ENCODE measurements at places on chromosomes 1 and 21.

- DNase-seq: no peak
Measured at GRCh38 chr1:110615548-110616130, 9.5 kb upstream of the KCNA2 start.

DNA sequence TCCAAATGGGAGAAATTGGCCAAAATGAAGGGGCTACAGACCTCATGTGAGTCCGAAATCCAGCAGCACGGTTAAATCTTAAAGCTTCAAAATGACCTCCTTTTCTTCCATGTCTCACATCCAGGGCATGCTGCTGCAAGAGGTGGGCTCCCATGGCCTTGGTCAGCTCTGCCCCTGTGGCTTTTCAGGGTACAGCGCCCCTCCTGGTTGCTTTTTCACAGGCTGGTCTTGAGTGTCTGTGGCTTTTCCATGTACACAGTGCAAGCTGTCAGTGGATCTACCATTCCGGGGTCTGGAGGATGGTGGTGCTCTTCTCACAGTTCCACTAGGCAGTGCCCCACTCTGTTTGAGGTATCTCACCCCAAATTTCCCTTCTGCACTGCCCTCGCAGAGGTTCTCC is 78.7 kb downstream of the PRRX1 start:
- no peak for DNase-seq

DNA sequence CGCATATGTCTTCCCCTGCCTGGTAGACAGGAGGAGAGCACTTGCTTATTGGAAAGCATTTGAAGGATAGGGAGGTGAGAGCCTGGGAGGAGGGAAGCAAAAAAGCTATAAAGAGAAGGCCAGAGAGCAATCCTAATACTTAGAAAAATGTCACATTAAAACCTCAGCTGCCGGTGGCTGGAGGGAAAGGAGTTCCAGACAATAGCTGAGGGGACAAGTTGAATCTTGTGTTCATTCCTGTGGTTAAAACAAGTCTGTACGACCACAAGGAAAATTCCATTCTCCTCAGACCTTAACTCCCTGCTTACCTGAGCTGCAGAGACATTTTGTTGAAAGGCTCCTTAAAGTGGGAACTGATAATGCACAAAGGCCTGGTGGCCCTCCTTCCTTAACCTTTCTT is 218.8 kb upstream of the CAMK1G start:
- no peak for DNase-seq

GRCh38 chr1:77413541-77414335 is 131.9 kb downstream of the AK5 start:
- DNase-seq: no peak

DNA sequence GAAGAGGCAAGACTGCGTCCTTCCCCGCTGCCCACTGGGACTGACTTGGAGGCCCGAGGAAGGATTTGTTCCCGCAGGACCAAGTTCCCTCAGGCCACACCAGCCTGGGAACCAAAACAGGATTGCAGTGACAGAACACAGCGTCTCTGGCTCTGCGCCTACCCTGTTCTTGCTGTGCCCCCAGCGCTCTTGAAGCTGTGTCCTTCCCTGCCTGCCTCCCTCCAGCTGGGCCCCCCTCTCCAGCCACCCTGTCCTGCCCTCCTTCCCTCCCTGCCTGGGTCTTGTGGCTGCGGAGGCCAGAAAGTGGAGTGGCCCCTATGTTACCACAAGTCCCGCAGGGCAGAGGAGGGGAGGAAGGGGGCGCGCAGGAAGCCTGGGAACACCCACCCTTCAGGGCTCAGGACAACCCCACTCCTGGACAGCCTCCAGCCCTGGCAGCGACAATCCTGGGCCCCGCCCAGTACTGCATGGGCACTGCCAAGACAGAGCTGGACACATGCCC is 164.9 kb downstream of the DYRK1A start:
- no peak for DNase-seq

DNA sequence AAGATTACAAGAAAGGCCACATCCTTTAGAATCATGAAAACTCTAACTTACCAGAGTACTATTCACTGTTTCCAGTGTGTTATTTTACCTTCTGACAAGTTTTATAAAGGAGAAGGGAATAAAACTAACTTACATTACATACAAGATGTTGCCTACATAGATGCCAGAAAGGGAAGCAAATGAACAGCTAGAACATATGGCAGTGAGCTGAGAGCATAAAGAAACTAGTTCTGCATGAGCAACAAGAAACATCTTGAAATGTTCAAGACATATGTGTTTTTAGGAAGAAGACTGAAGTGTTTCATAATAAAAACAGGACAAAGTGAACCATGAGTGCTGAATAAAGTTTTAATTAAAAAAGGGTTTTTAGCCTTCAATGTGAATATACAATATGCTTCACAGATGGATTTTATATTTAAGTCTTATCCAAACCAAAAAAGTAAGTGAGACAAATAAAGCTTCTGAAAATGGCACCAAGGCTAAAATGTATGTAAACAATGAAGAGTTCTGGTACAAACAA is 39.4 kb downstream of the SLC5A9 start:
- no peak for DNase-seq

DNA sequence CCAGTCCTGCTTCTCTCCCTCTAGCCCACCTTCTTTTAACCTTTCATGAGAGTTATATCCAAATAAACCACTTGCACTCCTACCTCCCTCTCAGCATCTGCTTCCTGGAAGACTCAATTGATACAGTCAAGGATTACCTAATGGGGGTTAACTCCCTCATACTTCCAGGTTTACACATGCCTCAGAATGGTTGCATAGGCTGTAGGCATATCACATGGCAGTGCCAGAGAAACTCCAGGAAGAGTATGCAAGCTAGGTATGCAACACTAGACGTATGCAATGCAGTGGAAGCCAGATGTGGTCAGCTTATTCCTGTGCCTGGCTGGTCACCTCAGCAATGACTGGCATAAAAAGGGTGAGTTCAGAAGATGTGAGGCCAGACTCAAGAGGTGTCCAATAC is 32.7 kb upstream of the VANGL1 start:
- no peak for DNase-seq

GRCh38 chr1:52554756-52555155 is 1.9 kb upstream of the TUT4 start:
- DNase-seq: no peak

GRCh38 chr21:26715878-26716506 is 129.2 kb downstream of the ADAMTS1 start:
- no peak for DNase-seq

- DNase-seq: no peak
Measured at GRCh38 chr1:17161926-17162800, 42.8 kb upstream of the PADI1 start.

GRCh38 chr1:231950331-231951128 is 323.9 kb downstream of the DISC1 start:
- DNase-seq: no peak

GRCh38 chr1:207815913-207816291 is 64.0 kb downstream of the CD46 start:
- no peak for DNase-seq

- DNase-seq: no peak
Measured at GRCh38 chr1:39258146-39258924, 53.8 kb downstream of the MACF1 start.

GRCh38 chr1:16023050-16023653 is 1.3 kb downstream of the CLCNKA start:
- DNase-seq: no peak

DNA sequence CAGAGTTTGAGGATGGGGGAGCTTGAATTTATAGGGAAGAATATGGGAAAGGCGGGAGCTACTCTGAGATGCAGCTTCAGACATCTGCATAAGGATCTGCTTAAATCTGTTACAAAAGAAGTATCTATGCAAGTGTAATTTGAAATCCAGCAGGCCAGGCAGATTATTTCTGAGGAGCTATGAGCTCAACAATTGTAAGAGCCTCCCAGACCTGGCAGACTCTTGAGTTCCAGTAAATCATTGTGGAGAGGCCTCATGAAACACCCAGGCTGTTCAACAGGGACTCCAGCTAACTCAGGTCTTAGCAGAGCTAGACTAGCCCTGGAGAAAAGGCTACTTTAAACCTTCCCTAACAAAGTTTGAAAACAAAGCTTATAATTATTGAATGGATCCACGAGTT is 647.5 kb upstream of the CHRM3 start:
- DNase-seq: no peak

- no peak for DNase-seq
Measured at GRCh38 chr1:162087574-162087973, 18.1 kb downstream of the NOS1AP start.

DNA sequence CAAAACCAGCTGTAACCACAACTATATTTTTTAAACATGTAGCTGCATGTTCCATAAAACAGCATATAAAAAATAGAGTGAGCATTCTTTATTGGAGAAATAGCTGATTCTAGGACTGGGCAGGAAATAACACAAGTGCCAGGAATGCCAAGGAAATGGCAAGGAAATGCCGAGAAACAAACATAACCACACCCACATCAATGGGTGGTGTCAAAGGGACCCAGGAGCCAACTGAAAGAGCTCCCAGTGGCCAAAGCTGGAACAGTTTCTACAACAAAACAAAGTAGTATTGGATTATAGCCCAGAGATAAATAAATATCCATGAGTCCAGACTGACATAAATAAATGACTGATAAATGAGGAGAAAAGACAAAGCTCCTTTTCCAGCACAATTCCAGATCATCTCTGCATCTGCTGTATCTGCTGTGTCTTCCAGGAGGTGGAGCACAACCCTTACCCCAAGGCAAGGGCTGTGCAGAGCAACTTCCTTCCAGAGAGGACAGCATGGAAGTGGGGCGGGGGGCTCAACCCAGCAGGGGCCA is 28.1 kb downstream of the ADARB1 start:
- DNase-seq: no peak

- DNase-seq: no peak
Measured at GRCh38 chr1:27527223-27527889, 37.4 kb upstream of the WASF2 start.

DNA sequence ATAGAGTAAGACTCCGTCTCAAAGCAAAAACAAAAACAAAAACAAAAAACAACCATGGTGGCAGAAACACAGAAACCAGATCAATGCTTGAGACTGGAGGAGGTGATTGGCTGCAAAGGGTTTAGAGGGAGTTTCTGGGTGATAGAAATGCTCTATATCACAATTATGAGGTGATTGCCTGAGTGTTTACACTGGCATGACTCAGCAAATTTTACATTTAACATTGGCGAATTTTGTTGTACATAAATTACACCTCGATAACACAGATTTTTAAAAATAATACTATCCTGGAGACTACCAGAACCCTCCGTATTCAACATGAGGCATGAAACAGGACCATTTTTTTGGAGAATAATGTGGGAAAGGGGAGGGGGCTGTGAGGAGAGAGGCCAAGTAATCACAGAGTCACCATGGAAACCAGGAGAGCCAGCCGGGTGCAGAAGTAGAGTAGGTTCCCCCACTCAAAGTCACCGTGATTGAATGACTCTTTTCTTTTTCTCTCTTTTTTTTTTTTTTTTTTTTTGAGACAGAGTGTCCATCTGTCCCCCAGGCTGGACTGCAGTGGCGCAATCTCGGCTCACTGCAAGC is 24.3 kb downstream of the HEYL start:
- DNase-seq: no peak

GRCh38 chr1:25111706-25112105 is 120.6 kb downstream of the SYF2 start:
- DNase-seq: no peak

DNA sequence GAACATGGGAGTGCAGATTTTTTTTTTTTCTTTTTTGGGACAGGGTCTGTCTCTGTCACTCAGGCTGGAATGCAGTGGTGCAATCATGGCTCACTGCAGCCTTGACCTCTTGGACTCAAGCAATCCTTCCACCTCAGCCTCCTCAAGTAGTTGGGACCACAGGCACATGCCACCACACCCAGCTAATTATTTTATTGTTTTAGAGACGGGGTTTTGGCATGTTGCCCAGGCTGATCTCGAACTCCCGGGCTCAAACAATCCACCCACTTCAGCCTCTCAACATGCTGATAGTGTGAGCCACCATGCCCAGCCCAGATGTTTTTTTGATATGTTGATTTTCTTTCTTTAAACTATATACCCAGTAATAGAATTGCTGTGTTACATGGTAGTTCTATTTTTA is 57.7 kb downstream of the RGSL1 start:
- DNase-seq: no peak

DNA sequence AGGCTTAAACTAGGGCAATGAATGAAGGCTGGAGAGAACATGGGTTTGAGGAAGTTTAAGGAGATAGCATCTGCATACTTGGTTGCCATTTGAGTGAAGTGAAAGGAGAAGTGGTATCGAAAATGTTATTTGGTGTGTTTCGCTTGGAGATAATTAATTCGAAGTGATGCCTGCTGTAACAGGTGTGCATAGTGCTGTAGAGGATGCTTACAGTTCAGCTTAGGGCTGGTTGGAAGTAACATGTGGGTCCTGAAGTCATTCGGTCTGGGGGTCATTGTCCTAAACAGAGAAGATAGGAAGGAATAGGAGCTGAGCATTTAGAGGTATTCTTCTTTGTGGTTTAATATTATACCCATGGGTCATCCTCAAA is 301 bp upstream of the NUDT17 start:
- no peak for DNase-seq

GRCh38 chr1:228794810-228795209 is 59.5 kb downstream of the RHOU start:
- no peak for DNase-seq

DNA sequence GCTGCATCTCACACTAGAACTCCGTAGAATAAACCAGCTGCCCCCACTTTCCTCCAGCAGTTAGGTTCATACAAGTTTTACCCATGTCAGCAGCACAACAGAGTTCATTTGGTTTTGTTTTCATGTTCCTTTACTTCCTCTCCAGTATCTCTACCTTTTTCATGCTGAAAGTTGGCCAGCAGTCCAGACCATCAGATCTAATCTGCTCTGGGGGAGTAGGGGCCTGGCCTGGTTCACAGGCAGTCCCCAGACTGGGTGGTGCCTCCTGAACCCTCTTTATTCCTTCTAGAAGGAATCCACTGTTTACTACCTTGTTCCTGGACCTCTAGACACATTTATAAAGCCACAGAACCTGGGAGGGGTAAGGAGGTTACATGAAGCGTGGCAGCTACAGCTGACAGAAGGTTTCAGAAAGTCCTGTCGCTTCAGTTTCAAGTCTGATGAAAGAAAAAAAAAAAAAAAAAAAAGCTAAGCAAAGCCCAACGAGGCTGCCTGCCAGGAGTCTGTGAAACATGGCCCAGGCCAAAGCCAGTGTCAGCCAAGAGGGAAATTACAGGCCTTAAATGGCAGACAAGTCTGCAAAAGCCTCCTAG is 184.6 kb upstream of the JUN start:
- DNase-seq: no peak

DNA sequence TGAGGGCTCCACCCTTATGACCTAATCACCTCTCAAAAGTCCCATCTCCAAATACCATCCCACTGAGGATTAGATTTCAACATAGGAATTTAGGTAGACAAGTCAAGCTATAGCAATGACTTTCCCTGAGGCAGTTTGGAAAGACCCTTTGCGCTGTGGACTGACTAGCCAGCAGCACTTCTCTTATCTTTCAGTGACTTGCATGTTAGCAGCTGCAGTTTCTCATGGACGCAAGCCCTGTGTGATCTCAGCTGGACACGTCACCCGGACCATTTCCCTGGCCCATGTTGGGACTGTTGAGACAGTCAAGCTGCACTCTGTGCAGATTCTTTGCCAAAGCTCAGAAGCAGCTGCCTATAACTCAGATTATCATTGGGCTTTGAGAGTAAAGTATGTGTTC is 408.1 kb upstream of the USP24 start:
- DNase-seq: no peak

GRCh38 chr21:37424396-37424795 is 57.8 kb downstream of the DYRK1A start:
- no peak for DNase-seq

GRCh38 chr1:20885121-20885520 is 98.0 kb upstream of the HP1BP3 start:
- no peak for DNase-seq

- DNase-seq: no peak
Measured at GRCh38 chr1:171138980-171139379, 46.1 kb upstream of the FMO2 start.

- no peak for DNase-seq
Measured at GRCh38 chr1:26579681-26580111, 50.1 kb downstream of the RPS6KA1 start.

Data from cortex of kidney (tissue), 1 donor.